ENCODE measurements at places on chromosomes 11 and 22.

GRCh38 chr11:109374032-109374431 lies 48.0 kb upstream of the C11orf87 start:
- no peak for DNase-seq

DNA sequence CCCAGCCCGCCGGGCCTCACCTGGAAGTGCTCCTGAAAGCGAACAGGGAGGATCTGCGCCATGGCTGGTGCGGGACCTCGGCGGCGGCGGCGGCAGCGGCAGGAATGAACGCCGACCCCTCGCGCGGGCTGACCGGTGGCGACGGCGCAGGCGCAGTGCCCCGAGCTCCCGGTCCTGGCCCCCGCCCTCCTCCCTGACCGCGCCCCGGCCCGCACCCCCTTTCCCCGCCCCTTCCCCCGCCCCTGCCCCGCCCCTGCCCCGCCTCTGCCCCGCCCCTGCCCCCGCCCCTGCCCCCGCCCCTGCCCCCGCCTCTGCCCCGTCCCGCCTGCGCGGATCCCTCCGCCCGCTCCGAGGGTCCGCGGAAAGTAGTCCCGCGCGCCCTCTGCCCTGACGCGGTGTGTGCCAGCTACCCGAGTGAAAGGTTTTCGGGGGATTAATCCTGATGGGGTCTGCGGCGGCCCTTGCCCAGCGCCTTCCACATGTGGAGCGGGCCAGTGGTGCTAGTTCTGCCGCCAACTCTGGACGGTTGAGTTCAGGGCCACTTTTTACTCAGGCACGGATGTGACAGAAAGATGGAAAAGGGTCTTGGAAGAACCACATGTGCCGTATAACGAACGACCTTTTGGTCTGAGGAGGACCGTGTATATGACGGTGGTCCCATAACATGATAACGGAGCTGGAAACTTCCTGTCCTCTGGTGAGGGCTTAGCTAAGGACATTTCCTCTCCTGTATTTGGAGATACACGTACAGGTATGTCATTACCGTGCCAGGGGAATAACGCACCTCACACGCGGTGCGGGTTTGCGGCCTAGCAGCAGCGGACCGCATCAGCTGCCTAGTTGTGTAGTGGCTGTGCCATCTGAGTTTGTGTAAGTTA lies at the start of gene CLTCL1:
CLTCL1 (minus strand) TSS at position 140 of the 878 bp plus-strand sequence; CDS start at position 62, 78 bp downstream.
- peak; percentile 64 for DNase-seq

GRCh38 chr22:38416621-38417251 lies 38.3 kb downstream of the KCNJ4 start:
- no peak for DNase-seq

DNA sequence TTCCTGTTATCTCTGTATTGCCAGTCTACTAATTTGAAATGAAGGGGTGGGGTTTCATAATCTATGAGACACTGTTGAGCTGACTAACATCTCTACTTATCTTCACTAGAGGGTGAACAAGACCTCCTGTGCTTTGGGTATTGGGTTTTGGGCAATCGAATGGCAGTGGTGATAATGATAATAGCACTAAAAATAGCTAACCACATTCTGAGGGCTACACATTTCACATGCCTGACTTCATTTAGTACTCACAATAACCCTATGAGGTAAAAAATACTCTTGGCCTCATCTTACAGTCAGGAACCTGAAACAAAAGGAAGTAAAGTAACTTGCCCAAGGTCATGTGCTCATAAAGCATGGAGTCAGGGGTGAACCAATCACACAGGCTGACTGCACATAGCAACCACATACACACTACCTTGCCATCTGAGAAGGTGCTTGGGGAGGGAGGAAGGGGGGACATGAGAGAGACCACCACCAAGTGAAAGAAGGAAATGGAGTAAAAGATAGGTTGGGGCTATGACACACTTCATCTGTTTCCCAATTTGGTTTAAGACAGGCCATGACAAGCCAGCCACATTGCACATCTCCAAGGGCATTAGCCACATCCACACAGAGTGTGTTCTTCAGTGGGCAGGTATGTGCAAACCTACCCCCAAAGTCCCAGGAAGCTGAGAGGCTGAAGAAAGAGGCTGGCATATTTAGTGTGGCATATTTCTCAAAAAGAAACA lies 387.6 kb upstream of the DDI1 start:
- DNase-seq, result no peak

GRCh38 chr11:74949753-74950137 lies 679 bp downstream of the SPCS2 start:
- peak; percentile 54 for DNase-seq

- peak; percentile 43 for DNase-seq
Observed at GRCh38 chr11:80388536-80388935, 947.7 kb upstream of the TENM4 start.

DNA sequence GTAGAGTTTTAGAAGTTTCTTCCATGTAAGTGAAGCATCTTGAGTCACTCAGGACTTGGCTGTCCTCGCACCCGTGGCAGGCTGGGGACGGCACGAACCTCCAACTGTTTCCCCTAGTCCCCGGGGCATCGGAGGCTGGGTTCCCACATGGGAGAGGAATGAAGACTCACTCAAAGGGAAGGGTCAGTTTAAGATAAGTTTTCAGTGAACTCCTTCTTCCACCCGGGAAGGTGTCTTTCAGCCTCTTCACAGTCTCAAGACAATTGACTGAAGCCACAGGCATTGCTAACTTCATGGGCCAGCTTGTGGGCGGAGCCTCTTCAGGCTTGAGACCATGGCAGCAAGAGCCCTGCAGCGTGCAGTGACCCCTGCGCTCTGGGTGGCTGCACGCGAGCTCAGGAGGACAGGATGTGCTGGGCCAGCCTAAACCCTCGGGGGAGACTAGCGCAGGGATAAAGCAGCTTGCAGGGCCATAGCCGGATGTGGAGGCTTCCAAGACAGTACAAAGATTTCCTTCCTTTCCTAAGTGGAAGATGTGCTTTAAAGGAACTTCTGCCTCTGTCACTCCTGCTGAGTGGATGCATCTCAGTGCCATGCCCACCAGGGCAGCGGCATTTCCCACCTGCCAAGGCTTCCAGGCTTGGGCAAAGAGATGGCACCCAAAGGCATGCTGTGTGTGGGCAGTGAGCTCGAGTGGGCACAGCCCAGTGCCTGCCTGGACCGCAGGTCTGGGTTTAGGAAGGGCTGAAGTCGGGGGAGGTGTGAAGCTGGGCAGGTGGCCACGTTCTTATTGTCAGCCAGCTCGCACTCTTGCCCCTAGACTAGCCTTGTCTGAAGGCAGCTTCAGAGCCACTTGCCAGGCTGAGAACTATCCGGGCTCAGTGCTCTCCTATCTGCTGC lies 32.9 kb downstream of the PPIL2 start:
- no peak for DNase-seq

- DNase-seq, result no peak
Observed at GRCh38 chr22:46792061-46792796, 29.8 kb downstream of the TBC1D22A start.

- DNase-seq, result peak; percentile 42
Observed at GRCh38 chr11:83801799-83802198, 515.6 kb upstream of the CCDC90B start.

DNA sequence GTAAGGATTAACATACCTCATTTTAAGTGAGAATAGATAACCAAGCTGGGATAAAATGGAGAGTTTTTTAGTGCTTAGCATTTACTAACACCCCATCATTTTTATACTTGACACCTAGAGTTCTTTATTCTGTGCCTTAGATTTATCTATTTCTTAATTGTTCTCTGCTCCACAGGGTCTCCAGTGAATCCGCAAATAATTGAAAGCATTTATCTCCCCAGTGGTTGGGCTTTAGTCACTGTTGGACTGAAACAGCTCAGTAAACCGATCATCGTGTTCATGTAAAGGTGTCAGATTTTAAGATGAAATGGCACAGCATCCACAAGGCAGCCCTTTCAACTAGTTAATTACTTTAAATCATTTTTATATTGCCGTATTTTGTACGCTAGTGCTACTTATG lies 17.8 kb upstream of the GRIA4 start:
- no peak for DNase-seq

DNA sequence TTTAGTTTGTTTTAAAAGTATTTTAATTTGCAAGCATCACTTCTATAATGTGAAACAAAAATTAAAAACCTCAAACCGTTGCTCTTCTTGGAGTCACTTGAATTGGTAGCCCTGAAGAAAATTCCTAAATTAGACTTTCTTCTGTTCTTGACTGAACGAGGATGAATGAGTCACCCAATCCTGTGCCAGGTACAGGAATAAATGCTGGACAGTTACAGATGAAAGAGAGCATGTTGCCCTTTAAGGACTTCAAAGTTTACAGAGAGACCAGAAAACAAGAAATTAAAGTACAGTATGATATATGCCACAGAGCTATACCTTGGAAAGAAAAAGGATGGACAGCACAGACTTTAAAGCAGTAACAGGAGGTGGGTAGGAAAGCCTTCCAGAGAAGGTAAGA lies 41.3 kb upstream of the CXCR5 start:
- peak; percentile 9 for DNase-seq

GRCh38 chr11:3077189-3077836 lies 20.1 kb upstream of the CARS1 start:
- DNase-seq, result no peak

DNA sequence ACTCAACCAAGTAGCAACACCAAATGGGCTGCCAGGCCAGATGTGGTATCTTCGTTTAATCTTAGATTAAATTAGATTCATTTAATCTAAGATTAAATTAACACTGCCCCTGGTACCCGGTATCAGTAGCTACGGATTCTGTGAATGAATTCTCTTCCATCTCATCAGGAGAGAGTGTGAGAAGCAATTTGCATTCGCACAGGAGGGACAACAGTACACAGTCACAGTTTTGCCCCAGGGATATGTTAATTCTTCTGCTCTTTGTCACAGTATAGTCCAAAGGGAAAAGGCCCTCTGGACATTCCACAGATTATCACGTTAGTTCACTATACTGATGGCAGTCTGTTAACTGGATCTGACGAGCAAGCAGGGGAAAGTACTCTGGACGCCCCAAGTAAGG lies 22.9 kb downstream of the ASCL2 start:
- DNase-seq, result no peak

DNA sequence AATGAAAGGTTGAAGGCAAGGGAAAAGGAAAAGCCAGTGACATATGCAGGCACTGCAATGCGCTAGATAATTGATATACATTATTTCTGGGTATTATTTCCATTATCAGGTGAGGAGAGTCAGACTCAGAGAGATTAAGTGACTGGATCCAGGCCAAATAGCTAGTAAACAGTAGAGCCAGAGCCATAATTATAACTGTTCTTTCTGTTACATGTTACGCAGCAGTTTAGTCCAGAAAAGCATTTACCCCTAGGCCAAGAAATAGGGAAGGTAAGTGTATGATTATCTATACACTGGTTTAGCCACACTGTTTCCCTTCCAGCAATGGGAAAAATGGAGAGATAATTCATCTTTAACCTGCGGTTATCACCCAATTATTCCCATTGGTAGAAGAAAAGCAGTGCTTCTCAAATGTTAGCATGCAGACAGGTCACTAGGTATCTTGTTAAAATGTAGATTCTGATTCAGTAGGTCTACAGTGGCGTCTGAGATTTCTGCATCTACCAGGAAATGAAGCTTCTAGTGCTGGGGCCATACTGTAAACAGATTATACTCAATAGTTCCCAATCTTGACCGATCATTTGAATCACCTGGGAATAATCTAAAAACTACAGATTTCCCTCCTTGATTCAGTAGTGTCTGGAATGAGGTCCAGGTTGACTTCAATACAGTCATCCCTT lies 69.4 kb downstream of the RBFOX2 start:
- no peak for DNase-seq

GRCh38 chr11:114280696-114281095 lies 15.5 kb upstream of the NNMT start:
- peak; percentile 95 for DNase-seq

DNA sequence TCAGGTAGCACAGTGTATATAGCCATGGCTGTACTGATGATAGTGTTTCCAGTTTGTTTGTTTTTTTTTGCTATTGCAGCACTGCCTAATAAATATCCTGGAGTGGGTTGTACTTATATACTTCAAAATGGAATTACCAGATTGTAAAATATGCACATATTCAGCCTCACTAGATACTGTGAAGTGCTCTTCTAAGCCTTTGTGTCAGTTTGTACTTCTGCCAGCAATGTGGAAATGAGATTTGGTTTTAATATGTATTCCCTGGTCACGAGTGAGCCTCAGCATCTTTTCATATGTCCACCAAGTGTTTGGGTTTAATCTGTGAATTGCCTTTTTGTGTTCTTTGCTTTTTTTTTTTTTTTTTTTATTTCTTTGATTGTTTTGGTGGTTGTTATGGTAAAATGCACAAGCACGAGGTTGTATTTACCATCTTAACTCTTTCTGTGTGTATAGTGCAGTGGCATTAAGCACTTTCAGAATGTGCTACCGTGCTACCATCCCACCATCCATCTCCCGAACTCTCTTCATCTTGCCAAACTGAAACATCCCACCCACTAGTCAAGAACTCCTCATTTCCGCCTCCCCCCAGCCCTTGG lies 34.9 kb downstream of the ST3GAL4 start:
- no peak for DNase-seq

DNA sequence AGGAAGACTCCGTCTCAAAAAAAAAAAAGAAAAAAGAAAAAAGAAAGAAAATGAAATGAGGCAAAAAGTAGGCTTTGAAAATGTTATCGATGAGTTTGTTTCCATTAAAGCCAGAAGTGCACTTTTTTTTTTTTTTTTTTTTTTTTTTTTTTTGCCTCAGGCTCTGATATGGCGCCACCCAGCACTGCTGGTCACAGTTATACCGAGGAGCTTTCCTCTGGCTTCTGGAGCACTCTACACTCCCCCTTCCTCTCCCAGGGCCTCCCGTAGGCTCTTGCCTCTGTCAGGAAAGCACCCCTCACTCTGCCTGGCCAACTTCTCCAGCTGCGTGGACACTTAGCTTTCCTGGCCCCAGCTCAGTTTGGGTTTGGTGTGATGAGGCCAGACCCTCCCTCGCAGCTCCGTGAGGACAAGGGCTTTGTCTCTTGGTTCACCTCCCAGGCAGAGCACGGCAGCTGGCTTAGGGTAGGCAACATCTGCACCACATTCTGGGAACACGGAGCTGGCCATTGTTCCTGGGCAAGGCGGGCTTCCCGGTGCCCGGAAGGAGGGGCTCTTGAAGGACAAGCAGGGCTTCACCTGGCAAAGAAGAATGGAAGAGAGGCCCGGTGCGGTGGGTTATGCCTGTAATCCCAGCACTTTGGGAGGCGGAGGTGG lies 16.9 kb downstream of the FADS2 start:
- no peak for DNase-seq

DNA sequence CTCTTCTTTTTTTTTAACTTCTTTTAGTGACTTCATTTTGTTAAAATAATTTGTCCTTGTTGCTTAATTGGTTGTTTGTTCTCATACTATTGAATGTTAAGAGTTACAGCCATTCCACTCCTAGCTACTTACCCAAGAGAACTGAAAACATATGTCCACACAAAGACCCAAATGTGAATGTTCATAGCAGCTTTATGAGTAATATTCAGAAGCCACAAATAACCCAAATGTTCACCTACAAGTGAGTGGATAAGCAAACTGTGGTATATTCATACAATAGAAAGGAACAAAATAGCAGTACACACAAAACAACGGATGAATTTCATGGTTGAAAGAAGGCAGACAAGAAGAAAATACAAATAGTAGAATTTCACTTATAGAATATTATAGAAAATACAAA lies 1.4 kb upstream of the OR4D11 start:
- DNase-seq, result no peak

- peak; percentile 89 for DNase-seq
Observed at GRCh38 chr11:75668451-75669297, at the start of gene MAP6. Gene MAP6 (minus strand): TSS chr11:75669038. CDS start chr11:75668369, 669 bp downstream.

All from DMS53 (cell line).